ENCODE measurements at places on chromosomes 5 and 9.

- DNase-seq: no peak
Measured at GRCh38 chr5:135324897-135325650, 74.0 kb downstream of the MACROH2A1 start.

- DNase-seq: no peak
Measured at GRCh38 chr9:111039231-111039906, 1.1 kb upstream of the LPAR1 start.

DNA sequence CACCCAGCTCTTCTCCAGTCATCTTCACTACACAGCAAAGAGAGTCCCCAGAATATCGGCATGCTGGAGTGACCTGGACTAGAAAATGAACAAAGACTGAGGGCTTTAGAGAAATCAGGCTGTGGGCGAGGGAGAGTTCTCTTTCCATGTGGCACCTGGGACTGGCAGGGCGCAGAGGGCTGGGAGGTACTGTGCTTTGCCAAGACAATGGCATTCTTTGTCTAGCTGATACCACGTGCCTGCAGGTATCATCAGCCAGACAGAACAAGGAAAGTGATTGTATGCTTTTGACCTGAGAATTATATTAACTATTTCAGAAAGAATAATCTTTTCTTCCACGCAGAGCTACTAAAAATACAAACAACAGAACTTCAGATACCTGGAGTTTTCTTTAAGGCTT, 30.5 kb downstream of the DDX31 start:
- DNase-seq: no peak

- no peak for DNase-seq
Measured at GRCh38 chr9:121694600-121694999, 43.2 kb downstream of the DAB2IP start.

DNA sequence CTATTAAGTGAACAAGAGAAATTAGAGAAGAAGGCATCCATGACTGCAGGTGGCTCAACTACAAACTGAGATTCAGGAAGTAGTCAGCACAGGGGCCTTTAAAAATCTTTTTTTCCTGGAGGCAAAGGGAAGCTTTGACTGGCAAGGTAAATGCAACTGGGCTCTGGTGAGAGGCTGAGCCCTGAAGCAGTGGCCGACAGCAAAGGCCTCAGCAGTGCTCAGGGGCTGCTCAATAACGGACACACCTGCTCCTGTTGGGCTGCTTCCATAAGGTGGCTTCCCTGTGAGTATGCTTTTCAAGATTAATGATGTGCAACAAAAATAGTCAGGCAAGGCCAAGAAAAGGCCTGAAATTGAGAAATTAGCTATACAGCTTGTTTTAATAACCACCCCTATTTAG, 134.2 kb upstream of the RGMB start:
- DNase-seq: no peak

DNA sequence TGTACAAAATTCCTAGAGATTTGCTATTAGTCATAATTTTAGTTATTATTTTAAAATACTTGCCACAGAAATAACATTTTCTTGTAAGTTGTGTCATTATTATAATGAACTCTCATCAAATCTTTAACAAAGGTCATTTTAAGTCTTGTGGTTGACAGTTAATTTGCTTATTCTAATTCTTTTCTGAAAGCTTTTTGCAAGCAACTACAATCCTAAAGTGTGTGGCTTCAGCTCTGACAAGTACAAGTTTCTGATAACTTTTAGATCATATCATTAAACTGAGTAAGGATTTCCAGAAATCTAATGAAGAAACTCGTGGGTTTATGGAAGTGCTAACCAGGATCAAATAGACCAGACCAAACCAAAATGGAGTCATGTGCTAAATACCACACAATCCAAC, 86.4 kb downstream of the SFXN1 start:
- DNase-seq: no peak

- DNase-seq: no peak
Measured at GRCh38 chr5:179841621-179842020, 17.0 kb downstream of the MRNIP start.

- DNase-seq: no peak
Measured at GRCh38 chr5:113087976-113088514, 111.4 kb downstream of the DCP2 start.

DNA sequence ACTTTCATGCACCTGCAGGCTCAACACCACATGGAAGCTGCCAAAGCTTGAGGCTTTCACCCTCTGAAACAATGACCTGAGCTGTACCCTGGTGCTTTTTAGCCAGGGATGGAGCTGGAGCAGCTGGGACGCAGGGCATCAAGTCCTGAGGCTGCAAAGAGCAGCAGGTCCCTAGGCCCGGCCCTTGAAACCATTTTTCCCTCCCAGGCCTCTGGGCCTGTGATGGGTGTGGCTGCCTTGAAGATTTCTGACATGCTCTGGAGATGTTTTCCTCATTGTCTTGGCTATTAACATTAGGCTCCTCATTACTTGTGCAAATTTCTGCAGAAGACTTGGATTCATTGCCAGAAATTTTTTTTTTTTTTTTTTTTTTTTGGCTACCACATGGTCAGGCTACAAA, 30.3 kb upstream of the GHR start:
- DNase-seq: no peak

DNA sequence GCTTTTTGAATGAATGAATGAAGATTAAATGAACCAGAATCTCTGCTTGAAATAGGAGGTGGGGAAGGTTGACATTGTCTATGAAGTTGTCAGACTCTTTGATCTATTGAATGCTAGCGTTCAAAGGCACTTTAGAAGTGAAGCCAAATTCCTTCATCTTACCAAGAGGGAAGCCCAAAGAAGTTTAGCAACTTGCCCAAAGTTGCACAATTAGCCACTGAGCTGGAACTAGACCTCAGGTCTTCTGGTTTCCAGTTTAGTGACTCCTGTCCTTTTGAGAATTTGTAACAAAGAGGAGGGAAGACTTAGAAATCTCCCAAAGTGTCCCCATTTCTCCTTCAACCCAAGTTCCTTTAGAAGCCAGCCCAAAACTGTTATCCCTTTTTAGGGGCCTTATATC, 20.7 kb upstream of the SLC1A3 start:
- DNase-seq: no peak

DNA sequence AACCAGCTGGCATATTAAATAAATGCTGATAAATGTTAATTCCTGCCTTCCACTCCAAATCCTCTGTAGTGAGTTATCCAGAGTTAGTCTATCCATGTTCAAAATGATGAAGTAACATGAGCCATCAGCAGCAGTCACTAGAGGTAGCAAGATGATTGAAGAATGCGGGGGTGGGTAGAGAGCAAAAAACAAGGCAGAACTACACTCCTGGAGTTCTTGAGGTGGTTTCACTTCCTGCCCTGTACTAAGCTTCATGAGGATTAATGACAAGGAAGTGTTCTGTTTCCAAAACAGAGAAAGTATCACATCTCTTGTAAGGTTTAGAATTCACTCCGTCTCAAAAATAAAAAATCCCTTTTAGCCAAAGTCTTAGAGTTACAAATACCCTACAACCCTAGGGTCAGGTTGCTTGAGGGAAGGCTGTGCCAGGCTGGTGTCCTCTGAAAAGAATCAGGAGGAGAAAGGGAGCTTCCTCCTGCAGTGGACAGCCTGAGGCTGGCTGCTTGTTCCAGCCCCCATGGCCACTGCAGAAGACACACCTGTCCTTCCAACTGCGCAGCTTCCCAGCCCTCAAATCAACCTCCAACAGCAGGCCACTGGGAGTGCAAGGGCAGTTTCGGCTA, 180.2 kb downstream of the DENND1A start:
- DNase-seq: no peak

DNA sequence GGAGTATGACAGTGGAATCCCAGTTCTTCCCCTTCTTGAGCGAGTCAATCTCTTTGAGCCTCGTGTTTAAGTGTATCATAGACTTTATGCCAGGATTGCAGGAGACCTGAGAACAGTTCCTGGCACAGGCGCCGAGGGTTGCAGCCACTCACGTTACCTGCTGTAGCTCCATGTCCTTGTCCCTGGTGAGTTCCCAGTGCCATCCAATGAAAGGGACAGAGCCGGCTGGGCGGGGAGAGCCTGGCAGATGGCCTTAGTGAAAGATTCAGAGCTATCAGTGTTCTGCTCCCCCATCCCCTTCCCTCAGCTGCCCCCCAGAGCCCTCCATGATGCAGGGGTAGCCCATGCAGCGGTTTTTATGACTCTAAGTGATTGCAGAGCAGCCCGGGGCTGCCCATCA, 554.0 kb downstream of the BNC2 start:
- DNase-seq: no peak

GRCh38 chr5:80466669-80467485, 21.0 kb upstream of the FAM151B start:
- no peak for DNase-seq

GRCh38 chr5:116730706-116731105, 156.1 kb upstream of the SEMA6A start:
- DNase-seq: no peak

DNA sequence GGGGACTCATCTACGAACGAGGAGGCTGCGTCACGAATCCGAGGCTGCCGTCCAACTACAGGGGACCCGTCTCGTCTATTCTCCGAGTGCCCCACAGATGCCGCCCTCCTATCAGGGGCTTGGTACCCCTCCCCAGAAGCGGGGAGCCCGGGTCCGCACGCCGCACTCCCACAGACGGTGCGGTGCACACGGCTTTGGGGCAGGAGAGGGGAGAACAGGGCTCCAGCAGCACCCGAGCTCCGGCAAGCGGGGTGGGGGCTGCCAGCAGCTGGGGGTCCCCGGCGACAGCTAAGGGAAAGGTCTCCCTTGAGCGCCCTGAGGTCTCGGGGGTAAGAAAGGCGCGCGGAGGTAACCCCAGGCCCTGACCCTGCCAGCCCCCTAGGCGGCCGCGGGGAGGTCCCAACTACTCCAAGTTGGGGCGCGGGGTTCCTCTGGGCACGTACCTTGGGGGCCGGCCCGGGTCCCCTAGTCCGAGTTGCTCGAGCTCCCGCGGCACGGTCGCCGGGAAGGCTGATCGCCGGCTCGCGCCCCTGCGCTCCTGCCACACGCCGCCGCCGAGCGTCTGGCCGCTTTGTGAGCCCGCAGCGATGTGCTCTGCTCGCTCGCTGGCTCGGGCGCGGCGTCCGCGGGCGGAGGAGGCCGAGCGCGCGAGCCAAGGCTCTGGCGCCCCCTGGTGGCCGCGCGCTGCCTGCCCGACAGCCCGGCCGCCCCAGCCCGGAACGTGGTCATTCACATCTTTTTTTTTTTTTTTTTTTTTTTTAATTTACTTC, at the start of gene SPOCK1:
TSS of gene SPOCK1 (minus strand) at position 591 of the 770 bp plus-strand sequence.
- peak; percentile 56 for DNase-seq

GRCh38 chr9:92669527-92669889, 423 bp downstream of the IPPK start:
- no peak for DNase-seq

- DNase-seq: no peak
Measured at GRCh38 chr9:127694890-127695720, 11.7 kb upstream of the CFAP157 start.

DNA sequence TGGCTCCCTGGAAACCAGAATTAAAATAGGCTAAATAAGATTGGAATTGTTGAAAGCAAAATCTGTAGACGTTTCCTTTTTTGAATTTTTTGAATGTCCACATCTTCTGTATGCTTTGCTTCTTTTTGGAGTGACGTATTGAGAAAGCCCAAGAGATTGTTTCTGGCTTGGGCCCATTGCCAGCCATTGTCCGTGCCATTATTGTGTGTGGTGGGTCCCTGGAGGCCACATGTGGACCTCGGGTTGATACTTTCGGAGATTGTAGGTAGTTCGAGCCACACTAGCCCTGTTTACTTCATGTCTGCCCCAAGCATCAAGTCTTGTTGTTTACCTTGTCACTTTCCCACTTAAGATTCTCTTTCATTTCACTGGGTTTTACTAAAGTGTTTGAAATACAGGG, 106.0 kb downstream of the PALM2AKAP2 start:
- DNase-seq: no peak

GRCh38 chr5:131685516-131686171, 50.6 kb upstream of the RAPGEF6 start:
- no peak for DNase-seq

DNA sequence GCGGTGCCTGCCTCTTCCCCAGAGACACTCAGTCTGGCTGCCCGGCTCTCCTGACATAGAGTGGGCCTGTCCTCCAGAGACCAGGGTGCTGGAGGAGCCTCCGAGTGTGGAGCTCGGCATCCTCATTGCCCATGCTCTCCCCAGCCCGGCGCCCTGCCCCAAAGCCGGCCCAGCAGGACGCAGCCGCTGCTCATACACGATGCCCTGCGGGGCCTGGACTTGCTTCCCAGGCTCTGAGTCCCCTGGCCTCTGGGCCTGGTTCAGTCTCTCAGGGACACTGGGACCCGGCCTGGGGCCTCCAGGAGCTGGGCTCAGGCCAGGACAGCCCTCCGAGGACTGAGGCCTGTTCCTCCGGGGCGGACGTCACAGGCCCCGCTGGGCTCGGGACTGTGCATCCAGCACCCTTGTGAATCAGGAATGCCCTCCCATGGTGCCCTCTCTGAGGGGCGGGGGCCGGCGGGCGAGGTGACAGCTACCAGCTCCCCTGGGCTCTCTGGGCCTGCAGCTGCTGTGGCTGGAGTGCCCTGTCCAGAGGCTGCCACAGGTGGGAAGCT, 23.2 kb downstream of the TPPP start:
- no peak for DNase-seq

GRCh38 chr5:172335721-172336120, 52.2 kb upstream of the UBTD2 start:
- DNase-seq: no peak

- peak; percentile 74 for DNase-seq
Measured at GRCh38 chr5:157761690-157762621, 18.4 kb downstream of the LSM11 start.

GRCh38 chr5:156534085-156534484, 207.1 kb downstream of the SGCD start:
- no peak for DNase-seq

DNA sequence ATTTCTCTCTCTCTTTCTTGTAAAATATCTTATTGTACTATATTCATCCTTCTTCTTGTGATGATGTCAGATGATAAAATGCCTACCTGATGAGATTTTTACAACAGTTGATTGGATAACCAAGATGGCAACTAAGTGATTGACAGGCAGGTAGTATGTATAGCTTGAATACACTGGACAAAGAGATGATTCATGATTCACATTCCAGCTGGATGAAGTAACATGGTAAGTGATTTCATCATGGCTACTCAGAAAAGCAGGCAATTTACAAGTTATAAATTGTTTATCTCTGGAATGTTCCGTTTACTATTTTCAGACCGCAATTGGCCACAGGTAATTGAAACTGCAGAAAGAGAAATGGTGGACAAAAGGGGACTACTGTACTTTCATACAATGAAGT, 1471.7 kb upstream of the C9orf72 start:
- DNase-seq: no peak

DNA sequence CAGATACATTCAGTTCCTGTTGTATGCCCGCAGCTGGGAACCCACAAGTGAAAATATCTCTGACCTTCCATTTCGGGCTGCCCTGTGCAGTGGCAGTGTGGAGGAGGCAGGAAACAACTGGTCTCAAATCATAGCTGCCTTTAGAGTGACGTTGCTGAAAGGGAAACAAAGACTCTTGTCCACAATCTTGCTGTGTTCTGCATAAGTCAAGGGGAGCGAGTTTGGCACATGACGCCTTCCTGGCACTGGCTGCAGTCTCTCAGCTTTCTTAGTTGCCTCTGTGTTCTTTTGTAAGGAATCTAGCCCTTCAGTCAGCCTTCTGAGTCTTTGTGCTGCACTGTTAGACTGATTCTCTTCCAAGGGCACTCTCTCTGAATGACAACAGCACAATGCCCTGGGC, 24.0 kb downstream of the ADAMTS16 start:
- DNase-seq: no peak
